ENCODE measurements at places on chromosomes 16 and 17. TPM values are rescaled to one million over a fixed set of nuclear protein-coding genes. Genes with fewer than 3 reads are reported as not detected.

DNA sequence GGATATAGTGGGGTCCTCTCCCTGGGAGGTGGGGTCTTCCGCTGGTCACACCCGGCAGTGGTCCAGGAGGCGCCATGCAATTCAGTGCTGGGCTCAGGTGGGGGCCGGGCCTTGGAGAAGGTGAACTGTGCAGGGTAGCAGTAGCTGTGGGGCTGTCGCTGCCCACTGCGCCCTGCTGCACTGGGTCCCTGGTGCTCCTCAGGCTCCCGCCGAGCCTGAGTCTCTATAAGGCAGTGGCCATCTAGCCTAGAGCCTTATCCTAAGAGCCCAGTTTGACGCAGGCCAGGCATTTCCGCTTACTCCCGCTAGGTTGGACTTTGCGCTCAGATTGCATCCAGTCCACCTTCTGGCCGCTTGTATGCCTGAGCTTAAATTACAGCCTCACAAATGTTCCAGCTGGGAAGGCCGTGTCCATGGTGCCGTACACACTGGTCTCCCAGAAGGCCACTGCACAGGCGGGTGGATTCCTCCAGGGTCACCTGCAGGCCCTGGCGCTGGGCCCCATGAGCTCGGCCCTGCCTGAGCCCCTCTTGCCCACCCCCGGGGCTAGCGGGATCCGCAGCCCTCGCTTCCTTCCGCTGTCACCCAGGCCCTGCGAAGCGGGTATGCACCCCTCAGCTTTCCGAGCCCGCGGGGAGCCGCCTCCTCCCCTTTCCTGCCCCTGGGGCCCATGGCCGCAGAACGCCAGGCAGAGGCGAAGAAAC, 1762.2 kb downstream of the TP53TG3F start:
- DNase-seq, result no peak

GRCh38 chr17:59355030-59355701, 23.7 kb downstream of the YPEL2 start:
- peak; percentile 56 for DNase-seq

Gene SRL
- total RNA-seq, result not detected

Gene DLX3
- 0.15 TPM for total RNA-seq

Gene TBX2
- 1.4 TPM for total RNA-seq
